ENCODE measurements at places on chromosomes 6 and 20.

DNA sequence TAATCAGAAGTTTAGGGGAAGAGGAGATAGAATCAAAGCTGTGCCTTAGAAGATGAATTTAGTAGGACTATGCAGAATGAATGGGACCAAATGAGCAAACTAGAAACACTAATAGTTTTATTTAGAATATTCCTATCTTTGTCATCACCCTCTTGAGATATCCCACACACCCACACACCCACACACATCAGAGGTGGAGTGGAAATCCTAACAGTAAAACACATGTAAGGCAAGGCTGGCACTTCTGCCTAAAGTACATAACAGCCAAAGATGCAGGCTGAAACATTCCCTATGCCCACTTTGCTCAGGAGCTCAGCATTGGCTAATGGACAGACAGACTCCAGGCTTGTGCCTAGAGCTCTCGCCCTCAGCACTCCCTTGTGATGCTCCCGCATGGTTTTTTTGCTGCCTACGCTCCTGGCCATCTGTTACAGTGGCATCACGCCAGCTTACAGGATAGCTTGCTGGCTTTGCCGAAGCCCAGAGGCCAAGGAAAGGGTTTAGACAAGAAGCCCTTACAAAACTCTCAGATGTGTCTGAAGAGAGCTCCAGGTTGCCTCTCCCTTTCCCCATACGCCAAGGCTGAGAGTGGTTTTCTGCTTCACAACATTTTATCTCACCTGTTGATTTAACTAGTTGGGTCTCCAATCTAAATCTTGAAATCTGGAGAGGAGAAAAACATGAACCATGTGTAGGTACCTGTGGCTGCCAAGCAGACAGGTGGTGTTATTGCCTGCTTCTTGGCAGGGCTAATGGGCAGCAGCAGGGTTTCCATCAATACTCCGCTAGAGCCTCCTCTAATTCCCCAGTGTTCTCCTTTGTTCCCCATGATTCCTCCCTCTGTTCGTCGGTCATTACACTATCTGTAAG lies 282.6 kb upstream of the ID4 start:
- no peak for DNase-seq

DNA sequence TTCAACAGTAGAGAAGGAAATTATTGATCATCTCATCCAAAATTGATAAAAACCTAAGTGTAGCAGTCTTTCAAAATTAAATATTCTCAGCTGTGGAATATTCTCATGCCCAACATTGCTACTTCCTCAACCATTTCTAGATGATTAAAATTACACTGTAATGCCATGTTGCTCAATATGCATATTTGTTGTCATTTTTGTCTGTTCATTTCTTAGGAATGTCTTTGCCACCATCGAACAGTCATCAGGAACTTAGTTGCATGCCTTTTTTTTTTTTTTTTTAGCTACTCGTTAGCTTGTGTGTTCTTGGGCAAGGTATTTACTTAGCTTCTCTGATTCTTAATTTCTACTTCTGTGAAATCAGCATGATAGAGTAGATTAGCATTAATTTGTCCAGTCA lies 188.6 kb downstream of the DTNBP1 start:
- no peak for DNase-seq

- no peak for DNase-seq
Observed at GRCh38 chr6:85364344-85364743, 85.5 kb upstream of the NT5E start.

DNA sequence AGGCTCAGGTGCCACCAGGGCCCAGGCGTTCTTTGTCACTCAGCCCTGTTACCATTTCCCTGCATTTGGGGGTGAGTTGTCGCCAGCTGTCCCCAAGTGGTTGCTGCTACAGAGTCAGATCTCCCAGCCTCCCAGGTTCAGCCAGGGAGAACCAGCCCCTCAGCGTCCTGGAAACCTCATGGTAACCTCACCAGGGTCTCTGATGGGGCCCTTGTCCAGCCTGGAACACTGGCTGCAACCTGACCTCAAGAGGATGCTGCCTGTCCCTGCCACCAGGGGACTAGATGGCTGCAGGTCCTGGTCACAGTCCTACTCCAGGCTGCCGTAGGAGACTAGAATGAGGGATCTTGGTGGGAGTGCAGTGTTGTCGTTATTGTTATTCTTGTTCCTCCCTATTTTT lies 228.3 kb upstream of the PDE10A start:
- no peak for DNase-seq

DNA sequence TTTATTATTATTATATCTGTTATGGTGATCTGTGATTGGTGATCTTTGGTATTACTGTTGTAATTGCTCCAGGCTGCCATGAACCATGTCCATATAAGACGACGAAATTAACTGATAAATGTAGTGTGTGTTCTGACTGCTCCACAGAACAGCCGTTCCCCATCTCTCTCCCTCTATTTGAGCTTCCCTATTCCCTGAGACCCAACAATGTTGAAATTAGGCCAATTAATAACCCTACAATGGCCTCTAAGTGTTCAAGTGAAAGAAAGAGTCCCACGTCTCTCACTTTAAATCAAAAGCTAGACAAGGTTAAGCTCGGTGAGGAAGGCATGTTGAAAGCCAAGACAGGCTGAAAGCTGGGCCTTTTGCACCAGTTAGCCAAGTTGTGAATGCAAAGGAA lies 51.6 kb downstream of the ZFP64 start:
- no peak for DNase-seq

GRCh38 chr6:5174244-5174643 lies 86.5 kb downstream of the LYRM4 start:
- peak; percentile 37 for DNase-seq

GRCh38 chr6:101230866-101231265 lies 162.6 kb upstream of the GRIK2 start:
- no peak for DNase-seq

- DNase-seq: no peak
Observed at GRCh38 chr6:147564556-147564955, 56.1 kb downstream of the SAMD5 start.

- DNase-seq: no peak
Observed at GRCh38 chr6:33279971-33280511, 3.1 kb downstream of the B3GALT4 start.

DNA sequence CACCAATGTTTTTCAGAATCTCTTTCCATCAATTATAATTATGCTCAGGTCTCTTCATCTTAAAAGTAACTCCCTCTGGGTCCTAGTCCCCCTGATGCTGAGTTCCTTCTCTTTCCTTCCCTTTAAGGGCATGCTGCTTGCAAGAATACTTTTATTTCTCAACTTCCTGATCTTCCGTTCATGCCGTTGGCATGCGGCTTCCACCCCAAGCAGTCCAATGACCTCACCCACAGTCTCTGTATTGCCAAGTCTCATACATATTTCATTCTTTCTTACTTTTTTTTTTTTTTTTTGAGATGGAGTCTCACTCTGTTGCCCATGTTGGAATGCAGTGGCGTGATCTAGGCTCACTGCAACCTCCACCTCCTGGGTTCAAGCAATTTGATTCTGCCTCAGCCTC lies 83.5 kb downstream of the NDUFAF5 start:
- DNase-seq: no peak

GRCh38 chr20:49146442-49147225 lies 41.5 kb downstream of the STAU1 start:
- DNase-seq: no peak

GRCh38 chr6:1558388-1558787 lies 51.3 kb upstream of the FOXC1 start:
- no peak for DNase-seq

DNA sequence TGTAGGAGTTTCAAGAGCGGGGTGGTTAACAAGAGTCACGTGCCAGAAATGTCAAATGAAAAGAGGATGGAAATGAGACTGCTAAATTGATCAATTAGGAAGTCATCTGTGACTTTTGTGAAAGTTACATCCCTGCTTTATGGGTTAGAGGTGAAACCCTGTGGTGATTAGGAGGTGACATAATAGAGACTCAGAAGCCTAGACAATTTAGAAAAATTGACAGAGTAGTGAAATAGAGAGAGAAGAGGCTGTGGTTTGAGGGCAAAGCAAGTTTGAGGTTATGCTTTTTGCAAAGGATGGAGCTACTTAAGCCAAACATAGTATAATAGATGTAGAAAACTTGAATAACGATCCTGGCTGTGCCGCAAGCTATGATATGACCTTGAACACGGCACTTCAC lies 71.8 kb downstream of the IMPG1 start:
- no peak for DNase-seq

DNA sequence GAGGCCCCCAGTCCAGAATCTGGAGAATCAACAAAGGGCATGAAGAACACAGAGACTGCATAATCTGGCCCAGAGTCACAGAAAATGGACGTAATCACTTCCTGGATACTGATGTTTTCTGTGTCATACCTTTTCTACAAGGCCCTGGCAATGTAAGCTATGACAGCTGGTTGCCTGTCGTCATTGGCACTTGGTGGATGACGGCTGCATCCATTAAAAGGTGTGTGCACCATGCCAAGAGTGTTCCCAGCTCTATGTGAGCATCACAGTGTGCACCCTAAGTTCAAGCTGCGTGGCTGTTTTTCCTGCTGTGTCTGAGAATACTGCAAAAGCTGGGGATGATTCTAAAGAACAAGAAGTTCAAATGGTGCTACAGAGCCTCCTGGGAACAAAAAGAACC lies 275.2 kb upstream of the CNR1 start:
- no peak for DNase-seq

- no peak for DNase-seq
Observed at GRCh38 chr20:4081421-4081820, 66.1 kb upstream of the RNF24 start.

DNA sequence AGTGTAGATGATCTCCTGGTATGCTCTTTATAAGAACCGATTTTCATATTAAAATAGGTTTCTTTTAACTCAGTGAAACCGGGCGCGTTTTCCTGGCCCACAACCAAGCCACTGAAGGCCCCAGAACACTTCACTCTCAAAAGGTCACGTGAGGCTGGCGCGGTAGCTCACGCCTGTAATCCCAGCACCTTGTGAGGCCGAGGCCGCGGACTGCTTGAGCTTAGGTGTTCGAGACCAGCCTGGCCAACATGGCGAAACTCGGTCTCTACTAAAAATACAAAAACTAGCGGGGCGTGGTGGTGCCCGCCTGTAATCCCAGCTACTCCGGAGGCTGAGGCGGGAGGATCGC lies 402 bp upstream of the TAF8 start:
- peak; percentile 44 for DNase-seq

DNA sequence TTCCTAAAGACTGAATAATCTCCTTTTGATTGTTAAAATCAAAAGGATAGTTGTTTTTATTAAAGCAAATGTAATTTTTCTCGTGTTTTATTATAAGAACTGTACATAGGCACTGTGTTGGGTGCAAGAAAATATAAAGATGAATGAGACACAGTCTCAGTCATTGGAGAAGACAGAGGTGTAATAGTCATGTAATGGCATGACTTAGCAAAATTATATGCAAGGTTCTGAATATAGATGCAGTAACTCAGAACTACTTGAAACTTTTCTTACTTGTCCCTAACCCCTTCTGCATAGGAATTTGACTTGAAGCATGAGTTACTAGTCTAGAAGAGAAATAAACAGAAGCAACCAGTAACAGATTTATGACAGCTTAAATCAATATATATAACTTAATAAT lies 14.9 kb downstream of the WTAP start:
- no peak for DNase-seq

DNA sequence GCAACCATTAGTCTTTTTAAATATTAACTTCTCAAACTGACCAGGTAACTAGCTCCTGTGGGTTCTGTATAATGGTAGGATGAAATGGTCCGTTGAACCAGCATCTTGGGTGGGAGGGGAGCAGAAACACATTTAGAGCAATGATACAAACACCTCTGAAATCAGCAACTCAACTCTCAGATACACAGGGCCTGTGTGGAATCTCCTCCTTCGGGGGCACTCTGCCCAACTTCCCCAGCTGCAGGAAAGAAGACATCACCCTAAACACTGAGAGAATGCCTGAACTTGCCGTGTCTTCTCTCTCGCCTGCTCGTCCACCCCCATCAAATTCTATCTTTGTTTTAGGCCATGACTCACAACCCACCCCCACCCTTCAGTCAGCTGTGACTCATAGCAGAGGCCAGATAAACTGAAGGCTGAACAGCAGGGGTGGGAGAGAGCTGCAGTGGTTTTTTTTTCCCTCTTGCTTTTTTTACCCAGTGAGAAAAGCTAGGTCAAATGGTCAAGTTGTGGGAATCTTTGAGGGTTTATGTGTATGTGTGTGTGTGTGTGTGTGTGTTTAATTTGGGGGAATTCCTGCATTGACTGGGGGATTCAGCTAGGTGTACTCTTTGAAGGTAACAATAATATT lies 593.4 kb upstream of the JAG1 start:
- no peak for DNase-seq

DNA sequence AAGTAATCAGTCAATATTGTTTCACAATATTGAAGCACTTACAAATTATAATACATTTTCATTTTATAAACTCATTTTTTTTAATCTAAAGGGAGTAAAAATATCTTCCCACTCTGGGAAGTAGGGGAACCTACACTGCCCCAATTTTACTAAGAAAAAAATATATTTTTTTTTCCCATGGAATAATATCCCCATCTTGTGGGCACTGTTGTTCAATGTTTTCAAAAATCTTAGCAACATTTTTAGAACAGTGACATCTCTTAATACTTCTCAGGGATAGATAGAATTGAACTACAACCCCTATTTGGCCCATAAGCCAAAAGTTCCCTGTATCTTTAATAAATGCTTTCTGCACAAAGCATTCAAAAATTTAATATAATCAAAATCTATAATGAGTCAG lies 42.9 kb downstream of the ARHGAP18 start:
- no peak for DNase-seq

DNA sequence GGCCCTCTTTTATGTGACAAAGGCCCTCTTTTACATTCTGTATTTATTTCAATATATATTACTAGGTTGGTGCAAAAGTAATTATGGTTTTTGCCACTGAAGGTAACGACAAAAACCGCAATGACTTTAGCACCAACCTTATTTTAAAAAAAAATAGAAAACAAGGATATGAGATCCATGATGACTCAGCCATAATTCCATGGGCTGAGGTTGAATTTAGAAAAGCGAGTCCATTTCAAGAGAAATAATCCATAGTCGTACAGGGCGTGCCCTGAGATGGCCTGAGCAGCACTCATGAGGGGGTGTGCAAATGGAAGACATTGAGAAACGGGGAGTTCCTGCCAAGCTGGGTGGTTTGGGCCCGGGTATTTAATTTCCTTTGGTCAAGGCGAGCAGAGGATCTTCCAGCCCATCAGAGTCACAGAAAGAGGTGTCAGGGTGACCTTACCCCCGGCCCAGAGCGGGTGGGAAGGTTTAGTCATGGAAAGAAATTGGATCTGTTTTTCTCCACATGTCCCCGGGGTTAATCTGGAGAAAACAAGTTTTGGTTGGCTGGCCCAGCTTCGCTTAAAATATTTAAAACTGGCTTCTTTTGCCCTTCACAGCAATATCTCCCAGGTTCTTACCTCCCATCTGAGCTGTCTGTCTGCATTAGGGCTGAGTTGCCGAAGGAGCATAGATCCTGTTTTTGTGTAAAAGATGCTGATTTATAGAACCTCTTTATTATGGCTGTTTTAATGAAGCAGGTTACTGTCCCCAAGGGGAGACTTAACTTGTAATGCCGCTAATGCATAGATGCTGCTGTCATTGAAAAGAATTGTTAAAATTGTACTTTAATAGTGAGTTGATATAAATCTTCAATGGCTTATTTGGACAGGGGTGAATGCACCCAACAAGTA lies 255.6 kb downstream of the PREX1 start:
- DNase-seq: no peak

Data from T follicular helper cell (primary cell).